ENCODE measurements at places on chromosomes 3 and 15. TPM values are rescaled to one million over a fixed set of nuclear protein-coding genes. Genes with fewer than 3 reads are reported as not detected.

The OCA2 gene
- 0.20 TPM for total RNA-seq

The NCEH1 gene
- 6.4 TPM for total RNA-seq

The GOLGA8Q gene
- not detected for total RNA-seq

GRCh38 chr3:102098130-102098885, 249.0 kb downstream of the NFKBIZ start:
- no peaks in the 10 kb centered on the region for H3K27me3 ChIP-seq
- no peaks in the 10 kb centered on the region for H3K4me1 ChIP-seq
- no peaks in the 10 kb centered on the region for H3K36me3 ChIP-seq
- DNase-seq, result no peak

DNA sequence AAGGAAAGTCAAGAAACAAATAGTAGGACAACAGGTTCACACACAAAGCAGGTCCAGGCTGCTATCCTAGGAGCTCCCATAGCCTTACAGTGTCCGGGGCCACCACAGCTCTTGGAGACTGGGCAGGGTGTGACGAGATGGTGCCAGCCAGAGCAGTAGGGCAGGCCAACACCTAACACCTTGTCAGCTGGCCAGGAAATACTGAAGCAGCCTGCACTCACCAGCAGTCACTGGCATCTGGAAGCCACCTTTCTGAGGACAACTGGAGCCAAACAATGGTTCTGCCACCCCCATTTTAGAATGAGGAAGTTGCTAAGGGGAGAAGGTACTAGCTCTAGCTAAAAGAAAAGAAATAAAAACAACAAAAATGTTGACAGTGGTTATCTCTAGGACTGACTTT, 47.2 kb downstream of the CCDC12 start:
- peaks cover 9% of the 10 kb centered on the region for H3K36me3 ChIP-seq
- H3K27ac ChIP-seq, result no peak overlapping the region
- H3K4me1 ChIP-seq, result no peaks in the 10 kb centered on the region
- no peak overlapping the region for H3K4me3 ChIP-seq
- DNase-seq, result no peak
- H3K27me3 ChIP-seq, result no peaks in the 10 kb centered on the region

- no peaks in the 10 kb centered on the region for H3K27me3 ChIP-seq
- no peak overlapping the region for H3K4me3 ChIP-seq
- no peak overlapping the region for H3K27ac ChIP-seq
- H3K4me1 ChIP-seq, result no peaks in the 10 kb centered on the region
These were observed 22.7 kb downstream of the ERICH6 start for GRCh38 chr3:150681057-150681456.

- H3K36me3 ChIP-seq, result no peaks in the 10 kb centered on the region
- DNase-seq, result no peak
- H3K27me3 ChIP-seq, result no peaks in the 10 kb centered on the region
- H3K27ac ChIP-seq, result no peak overlapping the region
These were observed 54.3 kb downstream of the RAB7A start for GRCh38 chr3:128780101-128780837.
